Myocyte (in vitro differentiated cells): ENCODE measurements at places on chromosomes 2 and 18. TPM values are rescaled to one million over a fixed set of nuclear protein-coding genes. Genes with fewer than 3 reads are reported as not detected.

DNA sequence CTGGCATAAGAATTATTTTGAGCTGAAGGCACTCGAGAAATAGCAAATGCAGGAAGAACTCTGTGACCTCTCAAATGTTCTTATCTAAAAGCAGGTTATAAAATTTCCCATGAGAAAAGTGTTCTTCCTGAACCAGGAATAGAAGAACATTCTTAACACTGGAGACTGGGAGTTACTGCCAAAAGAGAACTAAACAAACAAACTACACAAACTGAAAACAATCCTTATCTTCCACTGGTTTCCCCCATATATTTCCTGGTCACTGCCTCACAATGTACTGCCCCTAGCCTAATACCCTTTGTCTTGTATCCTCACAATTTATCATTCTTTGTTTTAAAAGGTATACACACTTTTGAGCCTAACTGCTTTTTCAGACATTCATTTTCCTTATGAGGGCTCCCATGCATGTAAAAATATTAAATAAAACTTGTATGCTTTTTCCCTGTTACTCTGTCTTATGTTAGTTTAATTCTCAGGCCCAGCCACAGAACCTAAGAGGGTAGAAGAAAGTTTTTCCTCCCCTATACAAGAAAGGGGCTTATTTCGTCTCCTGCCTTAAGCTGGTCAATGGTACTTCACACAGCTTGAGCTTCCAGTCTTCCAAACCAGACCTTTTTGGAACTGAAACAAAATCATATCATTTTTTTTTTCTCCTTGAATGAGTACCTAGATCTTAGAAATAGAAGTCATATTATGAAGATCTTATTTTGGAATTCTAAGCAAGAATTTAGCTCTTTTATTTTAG lies 110.6 kb downstream of the MSTN start:
- DNase-seq = no peak

- no peak for DNase-seq
These were observed 234.7 kb downstream of the ATAD2B start for GRCh38 chr2:23692263-23692662.

DNA sequence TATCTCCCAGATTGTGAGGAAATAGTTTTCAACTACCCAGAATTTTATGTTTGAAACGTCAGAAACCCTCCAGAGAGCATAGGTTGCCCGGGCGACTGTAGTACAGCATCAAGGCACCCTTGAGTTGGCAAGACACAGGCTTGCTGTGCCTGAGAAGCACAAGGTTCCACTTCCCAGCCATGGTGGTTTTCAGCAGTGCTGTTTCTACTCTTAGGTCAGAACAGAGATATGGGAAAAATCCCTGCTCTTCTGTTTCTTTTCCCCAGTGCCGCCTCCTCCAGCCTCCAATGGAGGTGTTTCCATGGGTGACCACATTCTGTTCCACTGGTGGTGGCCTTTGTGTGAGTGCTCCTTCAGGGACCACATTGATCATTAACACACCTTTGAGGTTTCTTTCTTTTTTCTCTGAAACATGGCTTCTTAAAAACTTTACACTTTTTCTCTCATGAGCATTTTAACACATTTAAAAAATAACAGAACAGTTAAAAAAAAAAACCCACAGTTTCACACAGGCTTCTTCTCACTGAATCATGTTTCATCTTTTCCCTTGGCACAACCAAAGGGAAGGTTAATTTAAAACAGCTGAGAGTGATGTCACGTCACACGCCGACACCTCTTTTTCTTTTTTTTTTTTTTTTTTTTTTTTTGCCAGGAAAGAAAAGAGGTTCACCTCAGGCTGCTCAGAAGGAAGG lies 229.3 kb upstream of the HDAC4 start:
- DNase-seq = no peak

GRCh38 chr2:108570416-108570815 lies 36.1 kb downstream of the LIMS1 start:
- no peak for DNase-seq

- no peak for DNase-seq
These were observed 1076.2 kb downstream of the TSN start for GRCh38 chr2:122831649-122832048.

GRCh38 chr2:153222231-153223165 lies 256.1 kb downstream of the RPRM start:
- DNase-seq = no peak

- peak; percentile 25 for DNase-seq
These were observed 83.6 kb downstream of the ACVR1 start for GRCh38 chr2:157792335-157793052.

GRCh38 chr18:32450026-32450691 lies 20.5 kb downstream of the GAREM1 start:
- DNase-seq = no peak

- peak; percentile 66 for DNase-seq
These were observed 1.6 kb upstream of the KLF7 start for GRCh38 chr2:207167099-207167923.

DNA sequence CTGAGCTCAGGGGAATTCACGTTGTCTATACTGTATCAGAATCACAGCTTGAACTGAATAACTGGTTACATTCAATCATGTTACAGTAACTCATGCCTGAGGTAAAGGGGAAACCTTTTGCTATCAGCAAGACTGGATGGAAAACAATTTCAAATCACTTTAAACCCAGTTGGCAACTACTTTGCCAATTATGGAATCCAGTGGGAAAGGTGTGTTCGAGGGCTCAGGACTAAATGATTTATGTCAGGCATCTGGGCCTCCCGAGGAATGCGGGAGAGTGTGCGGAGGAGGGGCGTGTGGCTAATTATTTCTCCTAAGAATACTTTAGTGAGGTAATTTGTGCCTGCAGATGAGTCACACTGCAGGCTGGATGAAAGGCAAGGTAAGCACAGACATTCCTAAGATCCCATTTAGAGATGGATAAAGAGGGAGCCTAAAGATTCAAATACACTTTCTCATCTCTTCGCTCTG lies 100.1 kb downstream of the HRH4 start:
- DNase-seq = no peak

DNA sequence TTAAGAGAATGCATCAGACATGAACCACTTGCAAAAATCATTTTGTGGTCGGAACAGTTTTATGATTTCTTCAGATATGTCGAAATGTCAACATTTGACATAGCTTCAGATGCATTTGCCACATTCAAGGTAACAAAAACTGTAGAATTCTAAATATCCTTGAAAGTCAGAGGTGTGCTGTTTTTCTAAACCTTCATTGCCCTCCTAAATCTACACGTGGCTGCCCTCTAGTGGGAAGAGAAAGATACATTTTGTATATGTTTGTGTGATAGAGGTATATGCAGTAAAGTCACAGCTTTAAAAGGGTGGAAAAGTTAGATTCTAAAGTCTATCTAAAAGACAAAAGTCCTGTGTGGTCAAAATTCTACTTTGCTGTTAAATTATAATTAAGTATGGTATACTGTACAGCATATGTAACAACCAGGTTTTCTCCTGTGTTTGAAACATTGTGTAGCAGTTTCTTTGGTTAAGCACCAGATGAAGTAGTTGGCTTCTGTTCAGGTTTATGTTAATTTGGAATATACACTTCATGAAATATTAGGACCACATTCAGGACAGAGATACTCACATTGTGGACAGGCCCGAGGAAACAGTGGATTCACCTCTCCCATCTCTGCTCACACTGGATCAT lies 65.9 kb upstream of the ITM2C start:
- DNase-seq = peak; percentile 60

DNA sequence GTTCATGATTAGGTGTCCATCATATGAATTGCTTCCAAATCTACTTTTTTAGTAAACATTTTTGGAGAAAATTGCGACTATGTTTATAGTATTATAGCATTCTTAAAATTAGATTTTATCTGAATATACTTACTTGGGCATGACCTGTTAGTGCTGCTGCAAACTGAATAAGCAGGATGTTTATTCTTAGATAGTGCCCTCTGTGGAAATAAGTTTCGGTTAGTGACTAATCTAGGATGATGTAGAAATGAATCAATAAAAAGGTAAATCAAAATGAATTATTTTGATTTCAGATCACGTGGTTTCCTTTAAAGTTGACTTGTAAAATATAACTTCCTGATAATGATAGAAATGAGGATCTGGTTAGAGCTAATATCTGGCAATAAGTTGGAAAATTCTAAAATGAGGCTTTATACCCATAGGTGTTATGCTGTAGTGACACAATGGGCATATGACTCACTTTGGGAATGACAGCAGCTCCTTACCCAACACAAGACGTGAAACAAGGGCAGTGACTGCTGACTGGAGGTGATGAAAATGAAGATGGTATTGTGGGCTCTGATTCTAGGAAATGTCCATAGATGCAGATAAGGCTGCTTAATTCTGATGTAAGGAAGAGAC lies 165.8 kb upstream of the TCF4 start:
- DNase-seq = no peak

DNA sequence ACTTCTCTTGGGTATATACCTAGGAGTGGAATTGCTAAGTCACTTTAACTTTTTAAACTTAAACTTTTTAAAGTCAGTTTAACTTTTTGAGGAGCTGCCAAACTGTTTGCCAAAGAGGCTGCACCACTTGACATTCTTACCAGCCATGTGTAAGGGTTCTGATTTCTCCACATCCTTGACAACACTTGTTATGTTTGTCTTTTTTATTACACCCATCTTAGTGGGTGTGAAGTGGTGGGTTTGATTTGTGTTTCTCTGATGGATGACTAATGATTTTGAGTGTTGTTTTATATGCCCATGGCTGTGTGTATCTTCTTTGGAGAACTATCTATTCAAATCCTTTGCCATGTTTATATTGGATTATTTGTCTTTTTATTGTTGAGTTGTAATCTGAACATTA lies 13.6 kb downstream of the ASAP2 start:
- DNase-seq = no peak

DNA sequence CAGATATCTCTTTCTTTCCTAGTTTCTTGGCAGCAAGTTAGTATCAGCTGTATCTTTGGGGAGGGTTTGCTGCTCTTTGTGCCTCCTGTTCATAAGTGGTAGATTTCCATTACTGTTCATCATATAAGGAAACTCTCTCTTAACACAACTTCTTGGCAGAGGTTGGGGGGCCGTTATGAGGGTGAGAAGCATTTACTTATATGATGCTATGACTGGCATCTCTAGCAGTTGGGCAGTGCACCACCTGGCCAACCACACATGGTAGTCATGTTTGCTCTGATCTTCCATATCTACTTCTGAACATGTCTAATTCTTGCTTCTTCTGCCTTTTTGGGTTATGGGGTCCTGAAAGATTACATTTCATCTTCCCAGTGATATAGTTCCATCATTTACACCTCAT lies 282.2 kb downstream of the CYRIA start:
- no peak for DNase-seq

DNA sequence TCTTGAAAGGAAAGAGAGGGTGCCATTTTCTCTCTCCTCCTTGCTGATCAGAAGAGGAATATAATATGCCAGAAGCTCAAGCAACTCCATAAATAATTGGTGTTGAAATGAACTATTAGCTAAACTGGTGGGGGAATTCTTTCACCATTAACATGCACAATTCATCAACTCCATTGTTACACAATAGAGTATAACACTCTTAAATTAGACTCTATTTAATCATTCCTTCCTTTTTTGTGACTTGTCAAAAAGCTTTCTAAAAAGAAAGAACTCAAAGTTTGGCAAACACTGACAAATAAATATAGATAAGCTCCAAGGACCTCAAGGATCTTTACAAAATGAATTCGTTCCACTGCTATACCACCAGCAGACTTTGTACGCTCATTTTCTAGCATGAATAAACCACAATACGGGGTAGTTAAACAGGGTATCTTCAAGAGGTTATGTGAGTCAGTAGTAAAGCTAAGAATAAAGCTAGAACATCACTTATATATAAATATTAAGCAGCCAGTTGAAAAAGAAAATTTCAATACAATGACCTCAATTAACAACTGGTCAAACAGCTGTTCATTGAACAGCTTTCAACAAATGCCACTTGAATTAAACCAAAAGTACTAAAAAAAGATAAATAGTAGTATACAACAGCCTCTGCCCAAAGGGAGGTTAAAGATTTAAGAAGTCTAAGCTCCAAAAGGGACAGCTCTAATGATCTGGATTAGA lies 6.4 kb downstream of the TRAK2 start:
- DNase-seq = no peak

GRCh38 chr2:3738454-3738853 lies 35.1 kb downstream of the DCDC2C start:
- no peak for DNase-seq

GRCh38 chr2:44844651-44845270 lies 96.7 kb upstream of the SIX3 start:
- DNase-seq = no peak

Gene HAUS1
- 9.2 and 18.1 TPM in 2 replicates for total RNA-seq

Gene CD302
- total RNA-seq = 5.7 and 6.3 TPM in 2 replicates

Gene CDCA7
- total RNA-seq = 0.16 and 0.70 TPM in 2 replicates

Gene KLHL14
- not detected in 2 replicates for total RNA-seq

Gene SPOPL
- 11.8 and 24.7 TPM in 2 replicates for total RNA-seq

Gene FSHR
- 0.16 and 0.19 TPM in 2 replicates for total RNA-seq

Gene KCNG3
- total RNA-seq = not detected in 2 replicates

Gene VSNL1
- total RNA-seq = 0.99 and 2.1 TPM in 2 replicates

Gene CRACDL
- total RNA-seq = 0.11 and 0.26 TPM in 2 replicates

Gene DQX1
- not detected in 2 replicates for total RNA-seq

Gene FRZB
- total RNA-seq = 0.99 and 1.7 TPM in 2 replicates

Gene PDE6D
- 22.2 and 27.4 TPM in 2 replicates for total RNA-seq

Gene SLC4A1AP
- total RNA-seq = 34.7 and 41.2 TPM in 2 replicates
